ENCODE measurements at places on chromosomes 3 and 15.

DNA sequence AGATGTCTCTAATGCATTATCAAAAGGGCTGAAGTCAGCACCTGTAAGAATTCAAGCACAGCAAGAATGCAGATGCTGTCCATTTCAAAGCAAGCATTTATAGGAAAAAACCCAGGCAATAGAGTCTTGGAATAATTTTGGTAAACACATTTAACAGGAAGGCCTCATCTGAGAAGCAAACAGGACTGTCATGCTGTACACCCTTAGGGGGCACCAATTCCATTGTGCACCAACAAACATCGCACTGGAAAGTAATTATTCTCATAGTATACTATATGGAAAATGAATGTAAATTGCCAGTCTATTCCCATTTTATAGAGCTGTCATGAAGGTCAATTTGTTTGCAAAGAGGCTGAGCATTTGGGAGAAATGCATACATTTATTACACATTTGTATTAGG is 247.3 kb upstream of the SUCLG2 start:
- DNase-seq, result no peak

DNA sequence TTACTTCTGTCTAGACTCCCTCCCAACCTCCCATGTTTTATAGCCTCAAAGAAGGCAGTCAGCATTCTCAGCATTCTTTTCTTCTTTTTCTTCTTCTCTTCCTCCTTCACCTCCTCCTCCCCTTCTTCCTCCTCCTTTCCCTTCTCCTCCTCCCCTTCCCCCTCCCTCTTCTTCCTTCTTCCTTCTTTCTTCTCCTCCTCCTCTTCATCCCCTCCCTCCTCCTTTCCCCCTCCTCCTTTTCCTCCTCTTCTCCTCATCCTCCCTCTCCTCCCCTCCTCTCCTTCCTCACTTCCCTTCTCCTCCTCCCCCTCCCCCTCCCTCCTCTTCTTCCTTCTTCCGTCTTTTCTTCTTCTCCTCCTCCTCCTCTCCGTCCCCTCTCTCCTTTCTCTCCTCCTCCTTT is 3.6 kb upstream of the LPCAT4 start:
- DNase-seq, result no peak

- DNase-seq, result peak; percentile 17
These were observed 522.6 kb upstream of the SEMA6D start for GRCh38 chr15:47194718-47195117.

DNA sequence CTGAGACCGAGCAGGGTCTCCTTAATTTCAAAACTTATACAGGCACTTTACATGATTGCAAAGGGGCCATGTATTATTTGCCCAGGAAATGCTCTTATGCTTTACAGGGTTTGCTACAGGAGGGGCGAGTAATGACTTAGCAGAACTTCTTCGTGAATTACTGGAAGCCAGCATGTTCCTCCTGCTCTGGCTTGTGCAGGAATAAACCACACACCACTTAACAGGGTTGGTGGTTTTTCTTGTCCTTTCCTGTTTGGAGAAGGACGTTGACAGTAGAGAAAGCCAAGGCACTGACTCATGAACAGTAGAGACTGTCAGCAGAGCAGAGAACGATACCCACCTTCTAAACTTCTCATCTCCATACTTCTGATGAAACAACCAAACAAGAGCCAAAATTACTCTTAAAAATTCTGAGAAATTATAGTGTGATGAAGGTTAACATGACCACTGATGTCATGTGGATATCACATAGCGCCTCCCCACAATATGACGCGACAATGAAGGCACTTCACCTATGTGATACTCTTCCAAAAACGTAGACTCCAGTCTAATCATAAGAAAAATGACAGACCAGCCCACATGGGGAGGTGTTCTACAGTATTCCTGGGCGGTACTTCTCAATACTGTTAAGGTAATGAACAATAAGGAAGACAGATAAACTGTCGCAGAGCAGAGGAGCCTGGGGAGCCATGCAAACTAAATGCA is 24.7 kb upstream of the MCTP2 start:
- no peak for DNase-seq

GRCh38 chr3:557972-558371 is 361.4 kb downstream of the CHL1 start:
- DNase-seq, result no peak

DNA sequence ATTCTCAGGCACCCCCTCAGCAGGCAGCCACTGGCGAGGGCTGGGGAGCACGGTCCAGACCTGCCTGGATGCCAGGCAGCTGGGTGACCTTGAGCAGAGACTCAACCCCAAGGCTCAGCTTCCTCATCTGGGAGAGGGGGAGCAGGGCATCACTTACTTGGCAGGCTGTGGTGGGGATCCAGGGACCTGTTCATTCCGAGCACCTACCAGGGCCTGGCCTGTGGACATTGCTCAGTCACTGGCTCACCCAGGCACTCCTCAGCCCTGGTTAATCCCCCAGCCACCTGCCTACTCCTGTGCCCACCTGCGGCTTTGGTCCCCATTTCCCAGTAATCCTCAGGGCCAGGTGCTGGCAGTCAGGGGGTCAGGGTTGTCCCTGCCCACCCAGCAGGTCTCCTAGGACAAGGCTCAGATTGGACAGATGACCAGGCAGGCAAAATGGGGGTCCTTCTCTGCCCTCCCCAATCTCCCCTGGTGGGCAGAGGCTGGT is 9.3 kb upstream of the RPL29 start:
- DNase-seq, result no peak

GRCh38 chr3:5442106-5442785 is 254.7 kb downstream of the EDEM1 start:
- DNase-seq, result peak; percentile 44

DNA sequence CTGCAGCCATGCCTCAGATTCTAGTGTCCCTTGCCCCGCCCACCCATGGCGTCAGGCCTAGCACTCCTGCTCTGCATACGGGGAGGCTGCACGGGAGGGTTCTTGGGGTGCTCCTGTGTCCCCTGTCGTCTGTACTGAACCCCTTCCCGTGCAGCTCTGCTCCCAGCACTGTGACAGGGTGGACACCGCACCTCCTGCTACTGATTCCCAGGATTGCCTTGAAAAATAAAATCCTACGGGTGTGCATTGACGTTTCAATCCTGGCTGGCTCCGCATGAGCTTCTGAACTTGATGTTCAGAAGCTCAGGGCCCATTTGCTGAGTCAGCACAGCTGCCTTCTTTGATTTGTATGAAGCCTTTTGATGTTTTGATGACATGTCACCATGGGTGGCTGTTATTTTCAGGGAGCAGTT is 176.4 kb downstream of the APBA2 start:
- no peak for DNase-seq

- no peak for DNase-seq
These were observed 82.1 kb downstream of the EEFSEC start for GRCh38 chr3:128235207-128235926.

DNA sequence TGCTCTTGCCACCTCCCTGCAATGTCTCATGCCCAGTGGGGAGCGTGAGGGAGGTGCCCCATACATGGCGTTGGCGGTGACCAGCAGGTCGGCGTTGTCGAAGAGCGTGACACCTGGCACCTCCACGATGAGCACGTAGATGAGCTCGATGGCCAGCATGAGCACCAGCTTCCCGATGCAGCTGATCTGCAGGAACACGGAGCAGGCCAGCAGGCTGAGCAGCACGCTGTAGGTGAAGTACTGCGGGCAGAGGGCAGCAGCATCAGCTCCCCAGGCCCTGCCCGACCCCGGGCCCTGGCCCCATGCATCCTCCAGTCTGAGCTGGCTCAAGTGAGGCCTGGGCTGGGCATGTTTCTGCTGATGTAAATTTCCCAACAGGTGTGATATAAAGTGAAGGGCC is 98.3 kb downstream of the SEC22A start:
- no peak for DNase-seq
